ENCODE measurements at places on chromosomes 12 and 14.
A peak's percentile ranks its signal among the peaks of the same experiment; 100 is the strongest.

GRCh38 chr12:94207849-94208621, 59.7 kb downstream of the PLXNC1 start:
- DNase-seq, result no peak

- DNase-seq, result no peak
Observed at GRCh38 chr14:79638672-79639266, 572.5 kb downstream of the DIO2 start.

- DNase-seq, result no peak
Observed at GRCh38 chr14:96698960-96699539, 98.1 kb upstream of the VRK1 start.

- no peak for DNase-seq
Observed at GRCh38 chr12:25521625-25522256, 31.3 kb downstream of the LMNTD1 start.

DNA sequence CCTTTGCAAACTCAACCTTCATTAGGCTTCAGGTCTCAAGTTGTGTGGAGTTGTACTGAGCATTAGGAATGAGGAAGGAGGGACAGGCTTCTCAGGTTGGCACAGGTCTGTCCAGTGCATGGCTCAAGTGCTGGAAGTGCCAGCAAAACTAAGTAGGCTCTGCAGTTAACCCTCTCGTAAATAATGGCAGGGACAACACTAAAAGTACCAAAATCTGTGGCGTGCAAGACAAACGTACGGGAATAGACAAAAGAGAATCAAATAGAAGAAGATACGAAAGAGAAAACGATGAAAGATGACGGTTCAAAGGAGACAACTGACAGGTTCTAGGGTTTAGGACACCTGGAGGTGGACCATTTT, 612 bp downstream of the TRAPPC6B start:
- no peak for DNase-seq

DNA sequence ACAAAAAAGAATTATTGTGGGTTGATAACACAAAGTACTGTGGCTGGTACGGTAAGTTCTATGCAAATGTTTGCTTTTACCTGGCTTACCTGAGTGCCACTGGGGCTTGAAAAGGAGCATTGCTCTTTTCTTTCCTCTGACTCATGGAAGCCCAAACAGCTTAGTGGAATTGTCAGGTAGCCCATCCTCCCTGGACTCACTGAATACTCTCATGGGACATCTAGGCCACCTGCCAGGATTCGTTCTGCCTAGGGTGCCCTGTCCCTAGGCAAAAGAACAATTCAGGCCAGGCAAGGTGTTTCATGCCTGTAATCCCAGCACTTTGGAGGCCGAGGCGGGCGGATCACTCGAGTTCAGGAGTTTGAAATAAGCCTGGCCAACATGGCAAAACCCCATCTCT, 22.5 kb upstream of the YAF2 start:
- DNase-seq, result no peak

GRCh38 chr12:99746538-99746937, 99.0 kb downstream of the GARIN6 start:
- no peak for DNase-seq

GRCh38 chr14:33114331-33114730, 175.7 kb downstream of the NPAS3 start:
- DNase-seq, result no peak

DNA sequence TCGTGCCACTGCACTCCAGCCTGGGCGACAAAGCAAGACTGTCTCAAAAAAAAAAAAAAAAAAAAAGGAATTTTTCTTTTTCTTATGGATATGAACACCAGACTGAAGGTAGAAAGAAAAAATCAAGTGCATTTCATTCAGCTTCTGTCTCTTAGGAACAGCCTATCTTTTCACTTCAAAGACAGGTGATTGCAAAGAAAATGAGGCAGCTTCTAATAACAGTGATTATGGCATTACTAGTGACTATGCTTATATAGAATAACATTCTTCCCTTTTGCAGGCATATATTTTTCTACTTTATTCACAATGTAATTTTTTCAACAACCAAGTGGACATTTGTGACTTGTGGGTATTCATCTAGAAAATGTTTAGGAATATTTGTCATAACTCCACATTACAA, 295.5 kb upstream of the ATXN7L3B start:
- DNase-seq, result no peak

DNA sequence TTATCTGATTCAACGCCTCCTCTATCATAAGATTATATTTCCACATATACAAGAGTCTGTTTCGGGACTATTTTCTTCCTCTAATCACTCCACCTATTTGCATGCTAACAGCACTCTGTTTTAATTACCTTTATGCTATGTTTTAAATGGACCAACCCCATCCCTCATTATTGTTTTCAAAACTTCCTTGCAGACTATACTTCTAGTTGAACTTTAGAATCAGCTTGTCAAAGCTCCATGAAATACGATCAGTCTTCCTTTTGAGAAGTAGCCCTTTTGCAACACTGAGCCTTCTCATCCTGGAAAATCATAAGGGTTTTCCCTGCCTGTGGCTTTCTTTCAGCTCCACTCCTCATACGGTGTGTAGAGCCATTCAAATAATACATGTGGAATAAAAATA, 36.9 kb downstream of the ATG14 start:
- DNase-seq, result no peak

GRCh38 chr12:9925705-9926393, 6.3 kb downstream of the CLEC2A start:
- no peak for DNase-seq

DNA sequence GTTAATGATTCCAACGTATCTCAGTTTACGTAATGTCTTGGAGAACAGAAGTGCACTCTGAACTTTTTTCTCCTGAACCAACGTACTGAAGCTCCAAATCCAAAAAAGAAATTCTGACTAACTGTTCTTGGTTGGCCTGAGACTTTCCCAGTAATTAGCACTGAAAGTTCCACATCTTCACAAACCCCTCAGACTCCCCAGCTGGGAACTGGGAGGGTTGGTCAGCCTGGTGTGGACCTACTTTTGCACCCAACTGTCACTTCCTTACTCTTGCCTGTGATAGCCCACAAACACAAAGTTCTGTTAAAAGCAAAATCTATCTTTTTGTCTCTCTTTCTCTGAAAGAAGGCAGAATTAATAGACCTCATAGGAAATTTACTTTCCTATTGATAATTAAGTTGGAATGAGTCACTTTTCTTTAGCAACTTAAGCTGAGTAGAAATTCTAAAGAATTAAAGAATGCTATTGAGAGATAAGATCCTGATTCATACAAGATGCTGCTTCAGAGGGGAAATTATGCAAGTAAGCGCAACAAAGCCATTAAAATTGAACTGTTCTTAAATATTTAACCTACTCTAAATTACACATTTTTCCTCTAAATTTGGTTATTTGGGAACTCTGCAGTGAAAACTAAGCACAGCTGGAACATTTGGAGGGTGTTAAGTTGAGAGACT, 155.0 kb downstream of the EPS8 start:
- no peak for DNase-seq

GRCh38 chr12:93591137-93591868, 18.8 kb downstream of the SOCS2 start:
- peak; percentile 18 for DNase-seq

DNA sequence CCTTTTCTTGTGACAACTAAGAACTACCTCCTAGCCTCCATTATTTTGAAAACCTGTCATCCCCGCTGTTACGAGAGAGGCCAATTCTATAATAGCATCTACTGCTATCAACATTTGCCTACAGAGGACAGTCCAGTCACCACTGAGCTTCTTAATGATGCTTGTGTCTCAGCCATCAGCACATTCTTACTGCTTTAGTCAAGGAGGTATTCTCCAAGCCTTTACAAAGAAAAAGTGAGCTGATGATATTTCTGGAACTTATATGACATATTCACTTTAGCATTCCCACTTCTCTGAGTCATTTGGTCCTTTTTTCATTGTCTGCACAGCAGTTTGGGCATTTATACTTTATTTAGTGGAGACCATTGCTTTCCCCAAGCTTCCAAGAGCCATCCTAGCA, 497.7 kb upstream of the RPL10L start:
- DNase-seq, result no peak

Data from naive thymus-derived CD8-positive, alpha-beta T cell (primary cell).